Kidney epithelial cell (primary cell): ENCODE measurements at places on chromosomes 11 and 22.

- no peak for DNase-seq
Measured at GRCh38 chr11:86905252-86905651, 49.9 kb downstream of the FZD4 start.

- DNase-seq, result no peak
Measured at GRCh38 chr11:40281052-40281580, 1178.3 kb downstream of the LRRC4C start.

- DNase-seq, result no peak
Measured at GRCh38 chr11:22582151-22582410, 43.5 kb downstream of the FANCF start.

GRCh38 chr11:118436639-118437207 is 431 bp downstream of the KMT2A start:
- DNase-seq, result no peak

GRCh38 chr11:80327956-80328614 is 887.3 kb upstream of the TENM4 start:
- DNase-seq, result no peak

DNA sequence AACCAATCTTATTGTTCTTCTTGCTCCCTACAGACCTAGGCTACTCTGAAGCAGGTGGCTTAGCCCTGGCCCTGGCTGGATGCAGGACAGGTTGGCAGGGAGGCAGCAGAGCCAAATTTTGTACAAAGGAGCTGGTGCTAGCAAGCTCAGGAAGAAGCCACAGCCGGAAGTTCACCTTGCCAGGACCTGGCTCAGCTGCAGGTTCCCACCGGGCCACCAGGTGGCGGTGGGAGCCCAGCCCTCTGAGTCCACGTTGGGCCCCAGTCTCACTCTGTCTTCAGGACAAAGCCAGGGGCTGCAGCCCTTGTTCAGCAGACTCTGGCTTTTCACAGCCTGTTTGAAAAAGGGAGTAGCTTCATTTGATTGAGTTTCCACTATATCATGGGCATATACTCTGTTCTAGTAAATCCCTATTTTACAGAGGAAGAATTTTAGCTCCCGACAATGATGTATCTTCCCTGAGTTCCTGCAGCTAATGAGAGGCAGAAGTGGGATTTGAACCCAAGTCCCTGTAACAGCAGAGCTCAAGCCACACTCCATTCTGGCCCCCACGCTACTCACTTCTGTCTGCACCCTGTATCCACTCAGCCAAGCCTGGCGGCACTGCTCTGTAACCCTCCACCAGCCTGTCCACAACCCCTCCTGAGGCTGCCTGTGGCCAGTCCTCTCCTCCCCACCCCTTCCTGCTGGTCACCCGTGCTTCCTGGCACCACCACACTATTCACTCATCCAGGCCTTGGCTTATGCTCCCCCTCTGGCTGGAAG is 3.3 kb downstream of the TKFC start:
- peak; percentile 31 for DNase-seq

- DNase-seq, result no peak
Measured at GRCh38 chr11:13955971-13956421, 6.5 kb upstream of the SPON1 start.
